ENCODE measurements at places on chromosomes 6 and 20.

DNA sequence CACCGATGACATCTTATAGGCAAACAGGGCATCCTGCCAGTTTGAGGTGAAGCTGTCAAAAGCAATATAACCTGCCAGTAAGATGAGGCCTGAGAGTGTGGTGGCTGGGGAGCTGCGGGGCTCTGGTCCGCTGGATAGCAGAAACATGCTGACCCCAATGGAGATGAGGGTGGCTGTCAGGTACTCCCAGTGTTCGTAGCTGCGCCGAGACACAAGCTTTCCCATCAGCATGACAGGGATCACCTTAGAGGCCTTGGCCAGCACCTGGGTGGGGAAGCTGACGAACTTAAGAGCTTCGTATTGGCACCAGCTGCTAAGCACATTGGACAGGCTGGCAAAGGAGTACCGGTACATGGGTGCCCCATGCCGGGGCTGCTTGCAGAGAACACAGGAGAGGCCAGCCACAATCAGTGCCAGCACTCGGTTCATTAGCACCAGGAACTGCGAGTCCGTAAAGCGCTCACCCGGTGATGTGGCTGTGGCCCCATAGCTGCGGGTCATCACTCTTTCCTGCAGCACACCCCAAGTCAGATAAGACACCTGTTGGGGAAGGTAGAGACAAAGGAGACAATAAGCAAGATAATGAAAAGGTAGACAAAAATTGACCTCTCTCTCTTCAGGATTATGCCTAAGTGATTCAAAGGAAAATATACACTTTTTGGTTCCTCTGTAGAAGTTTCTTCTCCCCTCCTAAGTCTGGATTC lies 2.1 kb downstream of the SLC35B2 start:
- DNase-seq: no peak

DNA sequence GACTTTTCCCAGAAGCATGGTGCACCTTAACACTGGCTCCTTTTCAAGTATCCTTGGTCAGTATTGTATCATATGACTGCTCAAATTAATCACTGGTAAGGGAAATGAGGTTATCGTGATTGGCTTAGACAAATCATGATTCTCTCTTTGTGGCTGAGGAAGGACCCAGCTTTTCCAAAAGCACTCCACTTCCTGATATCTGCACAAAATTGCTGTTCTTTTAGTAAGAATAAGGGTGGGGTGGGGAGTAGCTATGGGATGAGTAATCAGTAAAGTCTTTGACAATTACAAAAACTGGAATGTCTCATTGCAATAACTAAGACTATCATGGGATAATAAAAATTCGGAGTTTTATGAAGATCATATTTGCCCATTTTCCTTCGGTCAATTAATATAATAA lies 9.0 kb upstream of the RIPPLY2 start:
- no peak for DNase-seq

GRCh38 chr20:54199283-54199682 lies 8.6 kb upstream of the PFDN4 start:
- no peak for DNase-seq

- DNase-seq: no peak
Observed at GRCh38 chr20:12375967-12376366, 458.3 kb downstream of the BTBD3 start.

GRCh38 chr20:38278763-38279162 lies 18.2 kb upstream of the KIAA1755 start:
- DNase-seq: no peak

DNA sequence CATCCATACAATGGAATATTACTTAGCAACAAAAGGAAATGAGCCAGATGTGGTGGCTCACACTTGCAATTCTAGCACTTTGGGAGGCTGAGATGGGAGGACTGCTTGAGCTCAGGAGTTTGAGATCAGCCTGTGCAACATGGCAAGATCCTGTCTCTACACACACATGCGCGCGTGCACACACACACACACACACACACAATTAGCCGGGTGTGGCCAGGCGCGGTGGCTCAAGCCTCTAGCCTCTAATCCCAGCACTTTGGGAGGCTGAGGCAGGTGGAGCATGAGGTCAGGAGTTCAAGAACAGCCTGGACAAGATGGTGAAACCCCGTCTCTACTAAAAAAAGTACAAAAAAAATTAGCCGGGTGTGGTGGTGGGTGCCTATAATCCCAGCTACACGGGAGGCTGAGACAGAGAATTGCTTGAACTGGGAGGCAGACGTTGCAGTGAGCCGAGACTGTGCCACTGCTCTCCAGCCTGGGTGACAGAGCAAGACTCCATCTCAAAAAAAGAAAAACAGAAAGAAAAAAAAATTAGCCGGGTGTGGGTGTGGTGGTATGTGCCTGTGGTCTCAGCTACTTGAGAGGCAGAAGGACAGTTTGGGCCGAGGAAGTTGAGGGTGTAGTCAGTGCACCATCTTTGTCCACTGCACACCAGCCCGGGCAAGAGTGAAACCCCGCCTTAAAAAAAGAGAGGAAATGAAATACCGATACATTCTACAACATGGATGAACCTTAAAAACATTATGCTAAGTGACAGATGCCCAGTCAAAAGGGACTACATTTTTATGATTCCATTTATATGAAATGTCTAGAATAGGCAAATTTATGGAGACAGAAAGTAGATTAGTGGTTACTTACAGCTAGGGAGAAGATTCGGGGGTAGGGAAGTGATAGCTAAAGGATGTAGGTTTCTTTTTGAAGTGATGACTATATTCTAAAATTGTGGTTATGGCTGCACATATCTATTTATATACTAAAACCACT lies 52.5 kb downstream of the RBL1 start:
- no peak for DNase-seq

Data from brain microvascular endothelial cell (primary cell).